ENCODE measurements at places on chromosomes 7 and 10. TPM values are rescaled to one million over a fixed set of nuclear protein-coding genes. Genes with fewer than 3 reads are reported as not detected.

PFKP gene
- total RNA-seq = 29.3 TPM

PRSS37 gene
- not detected for total RNA-seq

GATA3 gene
- 3.2 TPM for total RNA-seq

- DNase-seq = no peak
Measured at GRCh38 chr10:34001087-34001580, 666.7 kb upstream of the NRP1 start.

PON1 gene
- total RNA-seq = 0.49 TPM

DNA sequence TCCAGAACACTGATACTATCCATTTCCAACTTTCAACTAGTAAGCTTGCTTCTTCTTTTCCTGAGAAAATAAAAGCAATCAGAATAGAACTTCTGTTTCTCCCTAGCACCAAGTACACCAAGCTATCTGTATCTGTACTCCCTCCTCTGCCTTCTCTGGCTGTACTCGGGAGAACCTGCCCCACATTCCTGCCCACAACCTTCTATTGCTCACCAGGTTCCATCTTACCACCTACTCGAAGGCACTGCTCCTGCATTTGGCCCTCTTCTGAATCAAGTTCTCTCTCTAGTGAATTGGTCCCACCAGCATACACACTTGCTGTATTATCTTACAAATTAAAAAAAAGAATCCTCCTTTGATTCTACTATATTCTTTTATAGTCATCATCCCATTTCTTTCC is 169.6 kb upstream of the PTN start:
- no peak for DNase-seq

SAMD9L gene
- 46.5 TPM for total RNA-seq

EPHA1 gene
- total RNA-seq = 13.9 TPM

GRCh38 chr10:124685261-124685660 is 58.9 kb downstream of the FAM53B start:
- DNase-seq = peak; percentile 76

DNA sequence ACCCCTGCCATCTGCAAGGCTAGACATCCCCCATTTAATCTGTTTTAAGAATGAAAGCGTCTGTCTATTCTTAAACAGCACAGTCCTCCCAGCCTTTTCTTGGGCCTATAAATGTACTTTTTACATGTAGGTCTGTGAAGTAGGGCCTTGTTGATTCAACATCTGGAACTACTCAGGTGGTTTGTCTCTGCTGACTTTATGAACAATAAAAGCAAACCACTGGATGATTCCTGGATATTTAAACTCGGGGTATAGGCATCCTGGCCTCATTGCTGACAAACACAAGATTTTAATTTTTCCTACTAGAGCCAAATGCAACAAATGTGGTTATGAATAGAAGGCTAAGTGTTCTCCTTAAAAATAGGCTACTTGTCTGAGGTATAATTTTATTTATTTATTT is 198.3 kb downstream of the WDR11 start:
- no peak for DNase-seq

GRCh38 chr10:36676321-36676720 is 449.1 kb upstream of the ANKRD30A start:
- no peak for DNase-seq

DNA sequence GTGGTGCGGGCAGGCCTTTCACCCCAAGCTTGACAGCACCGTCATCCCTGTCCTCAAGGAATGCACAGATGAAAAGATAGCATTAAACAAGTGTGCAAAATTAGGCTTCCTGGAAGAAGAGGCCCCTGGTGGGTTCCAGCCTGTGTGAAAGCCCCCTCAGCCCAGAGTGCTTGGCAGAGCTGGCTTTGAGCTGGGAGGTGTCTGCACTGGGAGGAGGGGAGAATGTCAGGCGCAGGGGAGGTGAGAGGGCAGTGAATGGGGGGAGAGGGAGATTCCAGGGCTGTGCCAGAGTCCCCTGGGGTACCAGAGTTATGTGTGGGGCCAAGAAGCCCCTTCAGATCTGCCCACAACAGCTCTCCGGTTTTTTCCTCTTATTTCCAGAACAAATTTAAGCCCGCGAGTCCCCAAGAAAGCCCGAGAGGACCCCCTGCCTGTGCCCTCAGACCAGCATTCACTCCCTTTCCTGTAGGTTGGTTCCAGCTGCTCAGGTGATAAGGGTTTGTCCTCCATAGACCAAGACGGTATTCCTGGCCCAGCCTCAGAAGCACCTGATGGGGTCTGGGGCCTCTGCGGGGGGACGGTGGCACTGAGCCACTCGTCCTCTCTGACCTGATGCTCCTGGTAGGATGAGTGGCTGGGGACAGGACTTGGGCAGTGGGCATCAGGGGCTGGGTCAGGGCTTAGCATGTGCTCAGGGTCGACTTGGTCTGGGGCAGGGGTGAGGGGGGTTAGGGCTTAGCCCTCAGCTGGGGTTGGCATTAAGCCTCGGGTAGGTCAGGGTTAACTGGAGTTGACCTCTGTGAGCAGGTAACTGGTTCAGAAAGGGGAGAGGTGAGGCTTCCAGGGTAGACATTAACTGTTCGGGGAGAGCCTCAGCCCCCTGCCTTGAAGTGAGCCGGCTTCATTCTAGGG is 43.4 kb downstream of the ADCYAP1R1 start:
- peak; percentile 50 for DNase-seq

DNA sequence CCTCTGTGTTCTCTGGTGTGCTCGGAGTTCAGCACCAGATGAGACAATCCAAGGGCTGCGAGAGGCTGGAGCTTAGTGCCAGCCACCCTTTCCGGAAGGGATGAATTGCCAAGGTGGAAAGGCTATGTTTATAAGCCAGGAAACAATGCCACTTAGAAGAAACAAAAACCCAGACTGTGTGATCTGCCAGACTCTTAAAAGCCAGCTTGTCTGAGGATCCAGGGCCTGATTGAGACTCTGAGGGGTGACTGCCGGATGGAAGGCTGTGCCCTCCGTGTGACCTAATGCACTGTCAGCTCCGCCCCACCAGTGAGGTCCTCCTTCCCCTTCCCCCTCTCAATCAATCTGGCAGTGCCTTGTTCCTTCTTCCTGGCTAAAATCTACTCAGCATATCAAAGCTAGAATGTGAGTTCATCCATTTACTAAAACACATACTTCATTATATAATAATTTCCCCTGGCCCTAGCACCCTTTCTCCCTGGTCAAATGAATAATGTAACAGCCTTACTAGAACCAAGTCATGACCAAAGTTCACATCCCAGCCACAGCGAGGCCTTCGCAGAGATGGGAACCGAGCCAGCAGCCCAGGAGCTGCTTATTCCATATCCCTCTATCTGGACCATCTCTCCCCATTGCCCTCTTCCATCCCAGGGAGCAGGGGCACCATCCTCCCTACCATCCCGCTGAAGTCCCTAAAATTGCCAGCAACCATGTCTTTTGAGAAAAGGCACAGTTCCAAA is 25.5 kb downstream of the FAM107B start:
- no peak for DNase-seq

CNTNAP2 gene
- 0.41 TPM for total RNA-seq

GRCh38 chr10:97180363-97180755 is 5.4 kb downstream of the SLIT1 start:
- no peak for DNase-seq

Measured in upper lobe of right lung (tissue), 1 donor.